ENCODE measurements at places on chromosomes 6 and 20. TPM values are rescaled to one million over a fixed set of nuclear protein-coding genes. Genes with fewer than 3 reads are reported as not detected.

- DNase-seq, result no peak
Measured at GRCh38 chr20:52295556-52295955, 104.0 kb upstream of the ZFP64 start.

DNA sequence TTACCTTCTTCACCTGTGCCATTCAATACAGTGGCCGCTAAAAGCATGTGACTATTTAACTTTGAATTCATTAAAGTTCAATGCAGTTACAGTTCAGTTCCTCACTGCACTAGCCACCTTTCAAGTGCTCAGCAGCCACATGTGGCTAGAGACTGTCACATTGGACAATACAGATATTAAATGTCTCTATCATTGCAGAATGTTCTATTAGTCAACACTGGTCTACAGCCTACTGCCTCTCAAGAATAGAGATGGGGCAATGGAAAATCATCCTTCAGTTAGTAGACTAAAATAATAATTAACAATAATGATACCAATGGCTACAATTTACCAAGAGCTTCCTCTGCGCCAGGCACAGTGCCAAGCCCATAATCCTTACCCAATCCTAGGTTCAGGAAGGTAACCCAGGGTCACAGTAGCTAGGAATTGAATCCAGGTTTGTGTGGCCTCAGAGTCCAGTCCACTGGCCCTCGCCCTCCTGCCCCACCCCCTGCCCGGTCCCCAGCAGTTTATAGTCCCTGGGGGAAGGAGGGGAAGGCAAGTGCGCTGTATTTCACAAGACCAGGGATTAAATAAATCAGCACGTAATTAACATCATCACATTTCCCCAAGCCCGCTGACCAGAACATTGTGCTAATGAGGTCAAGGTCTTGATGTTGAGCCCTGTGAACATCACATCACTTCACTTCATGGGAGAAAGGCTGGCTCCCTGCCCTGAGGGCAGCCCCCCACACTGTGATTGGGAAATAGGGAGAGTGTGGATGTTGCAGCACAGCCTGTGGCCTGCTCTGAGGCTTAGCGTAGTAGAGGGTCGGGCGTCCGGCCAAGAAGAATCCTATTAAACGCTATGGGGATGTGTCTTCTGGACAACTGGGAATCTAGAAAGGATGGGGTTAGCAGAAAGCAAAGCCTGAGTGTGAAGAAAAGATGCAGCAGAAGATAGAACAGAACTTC, 147.2 kb downstream of the VEGFA start:
- peak; percentile 36 for DNase-seq

DNA sequence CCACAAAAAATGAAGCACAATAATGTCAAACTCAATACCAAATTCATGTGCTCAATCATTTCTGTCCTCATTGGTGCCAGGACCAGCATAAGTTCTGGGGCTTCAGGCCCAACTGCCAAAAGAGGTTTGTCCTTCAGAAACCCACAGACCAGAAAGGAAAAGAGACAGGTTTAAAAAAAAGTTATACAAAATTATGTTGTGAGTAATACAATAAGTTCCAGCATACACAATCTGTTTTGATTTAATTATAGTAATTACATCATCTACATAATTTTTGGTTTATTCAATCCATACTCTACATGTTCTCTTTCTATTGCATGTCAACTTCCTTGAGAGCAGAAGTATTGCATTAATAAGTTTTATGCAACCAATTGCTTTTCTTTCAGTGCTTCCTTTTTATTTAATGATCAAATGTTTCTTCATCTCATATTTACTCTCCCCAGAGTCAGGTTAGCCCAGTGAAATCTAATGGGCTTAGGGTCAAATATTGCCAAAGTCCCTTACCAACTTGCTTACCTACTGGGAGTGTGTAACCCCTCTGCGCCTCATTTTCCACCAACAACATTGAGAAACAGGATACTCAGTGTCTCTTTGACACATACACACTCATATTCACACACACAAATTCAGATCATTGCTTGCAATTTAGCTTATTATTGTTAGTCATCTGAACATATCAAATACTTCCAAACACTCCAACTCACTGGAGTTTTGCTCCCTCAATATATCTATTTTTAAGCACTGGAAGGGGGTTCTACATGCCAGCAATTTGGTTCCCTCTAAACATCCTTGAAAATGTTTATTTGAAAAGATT, 424.4 kb upstream of the MARCKS start:
- no peak for DNase-seq

DNA sequence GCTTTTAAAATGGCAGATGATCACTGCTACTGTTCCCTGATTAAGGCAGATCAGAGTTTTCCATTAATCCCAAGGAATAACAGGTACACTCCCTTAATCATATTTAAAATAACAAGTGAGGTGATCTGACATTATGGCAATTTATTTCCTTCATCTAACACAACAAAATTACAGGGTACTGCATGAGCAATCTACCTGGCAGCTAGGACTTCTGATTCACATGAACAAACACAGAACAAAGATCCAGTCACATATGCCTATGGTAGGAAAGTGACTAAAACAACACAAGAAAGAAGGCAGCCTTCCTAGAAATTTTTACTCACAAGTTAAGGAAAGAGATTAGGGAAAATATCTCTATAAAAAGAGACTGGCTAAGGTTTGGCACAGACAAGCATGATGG, 33.2 kb downstream of the MAP7 start:
- DNase-seq, result no peak

GRCh38 chr20:61163031-61163430, 89.0 kb upstream of the CDH4 start:
- DNase-seq, result no peak

DNA sequence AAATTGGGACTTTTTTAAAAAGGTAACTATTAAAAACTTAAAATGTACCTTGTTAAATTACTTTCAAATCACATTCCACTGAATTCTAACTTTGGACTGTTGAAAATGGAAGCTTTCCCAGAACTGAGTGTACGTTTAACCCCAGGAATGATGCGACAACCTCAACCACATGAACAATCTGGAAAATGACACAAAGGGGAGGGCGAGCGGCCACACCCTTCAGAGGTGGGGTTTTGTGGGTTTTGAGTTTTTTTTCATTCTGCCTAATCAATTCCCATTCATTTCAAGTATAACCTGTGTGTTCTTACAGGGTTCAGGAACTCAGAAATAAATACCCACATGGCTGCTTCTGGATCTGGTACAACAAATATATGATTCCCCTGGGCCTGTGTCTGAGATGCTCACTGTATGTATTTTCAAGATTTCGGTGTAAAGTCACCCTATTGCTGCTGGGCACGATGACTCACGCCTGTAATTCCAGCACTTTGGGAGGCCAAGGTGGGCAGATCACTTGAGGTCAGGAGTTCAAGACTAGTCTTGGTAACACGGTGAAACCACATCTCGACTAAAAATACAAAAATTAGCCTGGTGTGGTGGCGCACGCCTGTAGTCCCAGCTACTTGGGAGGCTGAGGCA, 21.6 kb downstream of the CNKSR3 start:
- peak; percentile 93 for DNase-seq

DNA sequence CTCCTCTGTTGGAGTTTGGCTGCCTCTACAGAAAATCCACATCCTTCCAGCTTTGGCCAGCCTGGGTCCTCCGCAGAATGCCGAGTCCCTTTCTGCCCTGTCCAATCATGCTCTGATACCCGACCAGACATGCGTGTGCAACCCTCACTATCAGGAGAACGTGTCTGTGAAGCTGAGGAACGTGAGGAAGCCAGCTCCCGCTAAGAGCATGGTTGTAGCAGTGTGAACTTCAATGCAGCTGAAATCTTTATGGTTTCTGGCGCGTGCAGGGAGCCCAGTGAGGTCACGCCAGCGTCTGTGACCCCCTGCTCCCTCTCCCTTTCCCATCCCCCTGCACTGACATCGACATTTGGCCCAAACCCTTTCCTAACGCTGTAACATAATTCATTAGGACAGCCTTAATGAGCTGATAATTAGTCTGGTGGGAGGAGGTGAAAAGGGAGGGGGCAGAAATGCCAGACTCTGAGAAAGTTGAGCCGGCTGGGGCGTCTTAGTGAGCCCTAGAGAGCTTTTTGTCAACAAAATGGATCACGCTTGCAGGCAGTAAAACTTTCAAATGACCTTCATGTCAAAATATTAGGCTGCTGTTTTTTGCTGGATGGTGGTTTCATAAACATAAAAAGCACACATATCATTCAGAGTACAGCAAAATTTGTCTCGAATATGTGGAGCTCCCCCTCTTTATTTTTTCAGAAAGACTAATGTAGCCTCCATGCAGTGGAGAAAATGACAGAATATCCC, 423.3 kb downstream of the QKI start:
- DNase-seq, result no peak

- DNase-seq, result no peak
Measured at GRCh38 chr6:14861491-14861943, 384.4 kb upstream of the JARID2 start.

DNA sequence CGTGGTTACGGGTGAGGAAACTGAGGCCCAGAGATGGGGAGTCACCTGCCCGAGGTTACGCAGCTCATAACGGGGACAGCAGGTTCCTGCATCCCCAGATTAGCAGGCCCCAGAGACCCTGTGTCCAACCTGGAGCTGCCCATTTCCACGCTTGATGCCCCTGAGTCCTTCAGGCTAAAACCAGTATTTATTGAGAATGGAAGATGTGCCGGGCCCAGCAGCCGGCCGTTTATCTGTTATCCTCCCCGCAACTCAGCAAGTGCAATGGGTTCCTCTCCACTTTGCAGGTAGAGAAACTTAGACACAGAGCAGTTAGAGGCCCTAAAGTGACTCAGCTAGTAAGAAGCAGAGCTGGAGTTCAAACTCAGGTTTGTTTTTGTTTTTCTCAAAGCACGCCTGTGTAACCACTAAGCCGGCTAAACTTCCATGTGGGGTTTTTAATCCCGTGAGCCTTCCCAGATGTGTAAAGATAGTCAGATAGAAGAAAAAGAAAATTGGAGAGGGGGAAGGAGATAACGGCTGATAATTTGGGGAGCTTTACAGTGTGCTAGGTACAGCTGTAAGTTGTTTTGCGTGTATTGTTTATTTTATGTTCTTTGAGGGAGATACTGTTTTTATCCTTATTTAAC, 775 bp downstream of the PFDN4 start:
- peak; percentile 81 for DNase-seq

GRCh38 chr6:109483735-109484057, 677 bp upstream of the ZBTB24 start:
- no peak for DNase-seq

GRCh38 chr6:168873278-168874190, 380.1 kb downstream of the THBS2 start:
- DNase-seq, result no peak

DNA sequence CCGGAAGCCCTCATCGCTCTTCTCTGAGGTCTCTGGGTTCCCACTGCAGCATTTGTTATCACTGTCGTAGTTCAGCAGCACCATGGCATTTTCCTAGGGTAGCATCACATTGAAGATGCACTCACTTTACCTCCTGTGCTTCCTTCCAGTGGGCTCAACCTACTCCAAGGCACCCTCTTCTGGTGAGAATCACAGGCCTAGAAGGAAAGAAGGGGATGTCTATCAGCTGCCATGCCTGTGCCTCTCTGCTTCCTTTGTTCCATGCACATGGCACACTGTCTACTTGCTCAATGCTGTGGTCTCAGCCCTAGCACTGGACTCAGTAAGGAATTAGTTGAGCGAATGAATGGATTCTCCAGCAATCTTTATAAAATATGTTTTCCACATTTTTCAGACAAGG, 22.6 kb downstream of the CST4 start:
- peak; percentile 37 for DNase-seq

- DNase-seq, result no peak
Measured at GRCh38 chr20:5796331-5797040, 46.3 kb downstream of the SHLD1 start.

DNA sequence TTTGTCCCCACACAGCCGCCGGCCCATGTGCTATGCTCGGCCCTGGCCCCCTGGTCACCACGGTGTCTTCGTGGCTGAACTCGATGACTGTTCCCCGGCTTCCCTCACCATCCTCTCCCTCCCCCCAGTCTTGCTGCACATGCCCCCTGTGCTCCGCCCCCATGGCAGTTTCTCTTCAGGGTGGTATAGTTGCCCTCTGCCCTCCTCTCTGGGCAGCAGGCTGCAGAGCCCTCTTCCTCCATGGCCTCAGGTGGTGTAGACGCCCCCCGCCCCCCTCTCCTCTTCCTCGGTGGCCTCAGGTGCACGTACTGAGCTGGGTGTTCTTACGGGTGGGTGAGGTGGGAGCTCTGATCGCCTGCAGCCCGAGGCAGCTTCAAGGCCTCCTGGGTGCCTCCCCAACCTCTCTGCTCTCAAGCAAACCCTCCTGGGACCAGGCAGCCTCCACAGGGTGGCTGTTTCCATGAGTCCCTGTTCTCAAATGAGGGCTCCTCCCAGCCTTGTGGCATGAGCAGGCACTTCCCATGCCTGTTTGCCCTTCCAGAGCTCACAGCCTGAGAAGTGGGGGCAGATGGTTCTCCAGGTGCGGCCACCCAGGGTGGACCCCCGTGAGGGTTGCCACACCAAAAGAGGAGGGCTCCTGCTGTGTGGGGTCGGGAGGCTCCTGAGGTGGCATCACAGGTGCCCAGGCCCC, 24.8 kb downstream of the COL20A1 start:
- DNase-seq, result no peak

DNA sequence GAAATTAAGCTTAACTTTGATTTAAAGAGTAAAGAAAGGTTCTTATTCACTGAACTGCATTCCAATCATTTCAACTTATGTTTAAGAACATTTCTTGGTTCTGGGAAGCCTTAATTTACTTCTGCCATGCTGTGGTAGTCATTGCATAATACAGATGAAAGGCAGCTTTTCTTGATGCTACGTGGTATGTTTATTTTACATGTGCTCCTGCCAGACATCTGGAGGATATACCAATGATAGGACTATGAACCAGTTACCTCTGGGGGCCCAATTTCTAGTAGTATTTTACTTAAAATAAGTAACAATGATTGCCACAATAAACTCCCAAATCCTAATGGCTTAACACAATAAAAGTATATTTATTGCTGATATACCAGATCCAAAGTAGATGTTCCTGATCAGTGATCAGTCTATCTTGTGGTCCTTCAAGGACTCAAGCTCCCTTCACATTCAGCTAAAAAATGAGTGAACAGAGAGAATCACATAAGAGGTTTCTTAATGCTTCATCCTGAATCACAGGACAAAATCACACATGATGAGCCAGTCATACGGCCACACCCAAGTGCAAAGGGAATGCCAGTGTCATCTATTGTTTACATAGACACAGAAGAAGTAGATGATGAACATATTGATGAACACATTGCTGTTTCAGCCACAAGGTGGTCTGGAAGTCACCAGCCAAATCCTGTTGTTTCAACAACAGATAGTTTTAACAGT, 56.5 kb upstream of the CCN2 start:
- no peak for DNase-seq

C6orf58 gene
- not detected for total RNA-seq

ENPP1 gene
- total RNA-seq, result 31.3 TPM

CYP24A1 gene
- 39.6 TPM for total RNA-seq

SOX12 gene
- 5.1 TPM for total RNA-seq

TFAP2B gene
- total RNA-seq, result 0.10 TPM

STX11 gene
- total RNA-seq, result 0.71 TPM

SLC23A2 gene
- 13.1 TPM for total RNA-seq

MYLK2 gene
- total RNA-seq, result 0.15 TPM

L3MBTL1 gene
- 1.3 TPM for total RNA-seq

DPPA5 gene
- not detected for total RNA-seq

All from M059J (cell line).